Nephron progenitor cell (in vitro differentiated cells): ENCODE measurements at places on chromosomes 1 and 21.

- DNase-seq, result no peak
Measured at GRCh38 chr1:109971559-109971958, 13.0 kb upstream of the AHCYL1 start.

GRCh38 chr1:219506473-219506899 lies 106.4 kb downstream of the ZC3H11B start:
- DNase-seq, result peak; percentile 46

DNA sequence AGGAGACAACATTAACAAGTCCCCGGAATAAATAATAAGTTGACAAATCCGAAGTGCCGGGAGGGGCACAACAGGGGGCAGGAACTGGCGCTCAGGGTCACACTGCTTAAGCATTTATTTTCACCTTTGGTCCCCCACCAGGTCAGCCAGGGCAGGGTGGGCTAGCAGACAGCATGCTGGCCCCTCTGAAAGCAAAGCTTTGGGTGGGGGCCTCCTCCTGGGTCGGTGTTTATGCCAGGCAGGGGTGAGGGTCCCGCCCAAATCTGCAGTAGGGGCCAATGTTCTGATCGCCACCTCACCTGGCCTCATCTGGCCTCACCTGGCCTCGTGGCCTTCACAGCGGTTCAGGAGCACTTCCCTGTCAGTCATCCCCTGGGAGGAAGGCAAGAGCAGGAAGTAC lies 8.2 kb upstream of the FAM131C start:
- DNase-seq, result no peak

- DNase-seq, result no peak
Measured at GRCh38 chr1:223621312-223621734, 44.2 kb downstream of the CAPN8 start.

GRCh38 chr1:17603091-17603841 lies 63.8 kb downstream of the ARHGEF10L start:
- DNase-seq, result peak; percentile 65

- no peak for DNase-seq
Measured at GRCh38 chr1:167076136-167076710, 14.0 kb downstream of the GPA33 start.

GRCh38 chr1:225762002-225762441 lies 15.6 kb upstream of the SRP9 start:
- DNase-seq, result no peak

- no peak for DNase-seq
Measured at GRCh38 chr1:101137144-101138126, 99.4 kb upstream of the S1PR1 start.

DNA sequence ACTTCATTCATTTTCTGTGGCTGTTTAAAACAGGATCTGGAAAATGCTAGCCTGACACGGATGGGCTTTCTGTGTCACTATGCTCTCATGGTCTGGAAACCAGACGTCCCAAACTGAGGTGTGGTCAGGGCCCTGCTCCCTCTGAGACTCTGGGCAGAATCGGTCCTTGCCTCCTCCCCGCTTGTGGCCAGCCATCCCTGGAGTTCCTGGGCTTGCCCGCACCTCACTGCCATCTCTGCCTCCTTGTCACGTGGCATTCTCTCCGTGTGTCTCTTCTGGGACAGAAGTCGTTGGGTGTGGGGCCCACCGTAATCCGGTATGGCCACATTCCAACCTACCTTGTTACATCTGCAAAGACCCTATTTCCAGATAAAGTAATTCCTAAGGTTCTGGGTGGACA lies 10.1 kb upstream of the ACTRT2 start:
- no peak for DNase-seq

DNA sequence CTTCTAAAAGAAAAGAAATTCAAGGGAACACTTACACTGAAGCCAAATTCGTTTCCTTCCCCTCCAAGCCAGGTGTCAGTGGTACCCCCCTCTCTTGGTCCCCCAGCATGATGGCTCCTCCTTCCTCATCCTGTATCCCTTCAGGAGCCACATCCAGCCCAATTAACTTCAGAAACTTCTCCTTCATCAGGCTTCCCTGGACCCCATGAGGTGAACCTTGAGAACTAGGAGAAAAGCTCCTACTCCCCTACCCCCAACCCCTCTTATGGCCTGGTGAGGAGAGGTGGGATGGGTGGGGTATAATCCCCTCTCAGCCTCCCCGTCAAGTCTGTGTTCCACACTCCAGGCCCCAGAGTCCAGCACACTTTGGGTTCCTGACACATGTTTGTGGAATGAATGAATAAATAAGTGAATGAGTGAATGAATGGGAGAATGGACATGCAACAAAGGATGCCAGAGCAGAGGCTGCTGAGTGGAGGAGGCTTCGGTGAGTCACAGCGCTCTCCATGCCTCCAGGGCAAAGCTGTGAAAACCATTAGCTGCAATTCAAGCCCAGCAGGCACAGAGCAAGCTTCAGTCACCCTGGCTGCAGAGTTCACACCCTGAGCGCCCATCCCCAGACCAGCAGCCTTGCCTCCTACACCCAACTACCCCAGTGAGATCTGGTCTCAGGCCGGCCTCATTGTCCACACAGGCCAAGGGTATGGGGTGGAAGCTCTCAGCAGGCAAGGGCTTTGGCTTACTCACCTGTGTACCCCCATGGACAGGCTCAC lies 43.8 kb downstream of the BATF3 start:
- no peak for DNase-seq

DNA sequence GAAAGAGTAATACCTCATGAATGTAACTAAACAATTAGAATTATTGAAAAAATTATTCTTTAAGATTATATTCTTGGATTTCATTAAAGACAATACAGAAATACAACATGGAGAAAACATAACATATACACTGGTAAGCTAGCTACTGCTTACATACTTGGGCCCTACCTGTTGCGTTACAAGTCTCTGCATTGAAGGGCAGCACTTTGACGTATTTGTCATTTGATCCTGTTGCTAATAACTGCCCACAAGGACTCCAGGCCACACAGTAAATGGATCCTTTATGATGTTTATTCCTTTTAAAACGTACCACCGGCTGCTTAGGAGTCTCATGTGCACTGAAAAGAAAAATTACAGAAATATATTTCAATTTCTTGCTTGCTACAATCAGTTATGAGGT lies 19.8 kb upstream of the CLCC1 start:
- no peak for DNase-seq

DNA sequence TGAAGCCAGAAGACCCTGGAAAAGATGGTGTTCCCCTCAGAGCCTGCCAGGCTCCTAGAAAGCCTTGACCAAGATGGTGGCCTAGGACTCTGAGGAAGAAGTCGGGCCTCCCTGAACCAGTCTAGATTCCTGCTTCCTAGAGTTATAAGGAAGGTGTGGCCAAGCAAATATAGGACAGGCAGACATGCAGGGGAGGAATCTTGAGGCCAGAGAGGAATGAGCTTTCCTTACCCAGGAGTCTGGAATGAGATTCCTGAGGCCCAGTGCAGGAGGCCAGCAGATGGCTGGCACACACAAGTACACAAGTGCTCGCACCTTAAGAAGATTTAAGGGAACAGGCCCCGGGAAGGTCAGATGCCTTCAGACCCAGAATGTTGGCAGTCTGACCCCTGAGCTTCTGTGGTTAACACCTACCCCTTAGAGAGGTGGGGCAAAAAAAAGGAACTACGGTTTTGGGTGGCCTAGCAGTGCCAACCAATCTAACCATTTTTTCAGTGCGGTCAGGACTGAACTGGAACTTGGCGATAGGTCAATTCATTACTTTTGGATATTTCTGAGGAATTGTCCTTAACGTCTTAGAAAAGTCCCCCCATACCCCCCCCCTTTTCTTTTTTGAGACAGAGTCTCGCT lies 73.3 kb downstream of the MDM4 start:
- no peak for DNase-seq

- no peak for DNase-seq
Measured at GRCh38 chr1:26701266-26701994, 5.6 kb downstream of the ARID1A start.

DNA sequence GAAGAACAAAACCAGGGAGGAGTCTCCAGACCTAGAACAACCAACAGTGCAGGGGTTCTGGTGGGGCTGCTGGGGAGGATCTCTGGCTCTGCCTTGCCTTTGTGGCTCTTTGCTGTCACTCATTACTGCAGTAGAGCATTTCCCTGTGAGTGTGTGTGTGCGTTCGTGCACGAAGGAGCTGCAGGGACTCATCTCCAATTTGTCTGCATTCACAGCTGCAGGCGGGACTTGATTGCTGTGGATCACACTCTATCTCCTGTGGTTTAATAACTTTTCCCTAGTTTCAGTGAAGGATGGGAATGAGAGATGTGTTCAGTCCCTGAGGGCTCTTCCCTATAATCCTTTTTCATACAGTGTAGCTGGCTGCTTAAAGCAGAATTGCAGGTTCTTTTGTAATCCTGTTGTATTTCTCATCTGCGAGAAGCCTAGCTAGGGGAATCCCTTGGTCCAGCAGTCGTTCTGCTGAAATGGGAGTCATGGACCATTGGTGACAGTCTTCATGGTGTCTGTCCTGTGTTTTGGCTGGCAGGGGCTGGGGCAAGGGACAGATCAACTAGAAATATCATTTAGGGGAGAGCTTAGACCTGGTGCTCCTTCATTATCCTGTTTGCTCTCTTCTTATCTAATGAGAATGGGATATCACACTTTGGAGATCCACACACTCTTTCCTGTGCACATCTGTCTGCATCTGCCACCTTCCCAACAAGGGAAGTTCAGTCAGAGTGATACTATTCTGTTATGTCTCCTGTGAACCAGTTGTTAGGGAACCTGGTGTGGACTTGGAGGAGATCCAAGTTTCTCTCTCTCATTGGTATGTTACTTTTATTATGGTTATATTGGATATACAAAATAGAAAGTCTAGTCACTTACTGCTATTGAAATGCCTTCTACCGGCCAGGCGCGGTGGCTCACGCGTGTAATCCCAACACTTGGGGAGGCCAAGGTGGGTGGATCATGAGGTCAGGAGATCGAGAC lies 3.0 kb downstream of the PCP4L1 start:
- DNase-seq, result peak; percentile 42

- DNase-seq, result no peak
Measured at GRCh38 chr21:21559285-21560045, 561.3 kb downstream of the NCAM2 start.

DNA sequence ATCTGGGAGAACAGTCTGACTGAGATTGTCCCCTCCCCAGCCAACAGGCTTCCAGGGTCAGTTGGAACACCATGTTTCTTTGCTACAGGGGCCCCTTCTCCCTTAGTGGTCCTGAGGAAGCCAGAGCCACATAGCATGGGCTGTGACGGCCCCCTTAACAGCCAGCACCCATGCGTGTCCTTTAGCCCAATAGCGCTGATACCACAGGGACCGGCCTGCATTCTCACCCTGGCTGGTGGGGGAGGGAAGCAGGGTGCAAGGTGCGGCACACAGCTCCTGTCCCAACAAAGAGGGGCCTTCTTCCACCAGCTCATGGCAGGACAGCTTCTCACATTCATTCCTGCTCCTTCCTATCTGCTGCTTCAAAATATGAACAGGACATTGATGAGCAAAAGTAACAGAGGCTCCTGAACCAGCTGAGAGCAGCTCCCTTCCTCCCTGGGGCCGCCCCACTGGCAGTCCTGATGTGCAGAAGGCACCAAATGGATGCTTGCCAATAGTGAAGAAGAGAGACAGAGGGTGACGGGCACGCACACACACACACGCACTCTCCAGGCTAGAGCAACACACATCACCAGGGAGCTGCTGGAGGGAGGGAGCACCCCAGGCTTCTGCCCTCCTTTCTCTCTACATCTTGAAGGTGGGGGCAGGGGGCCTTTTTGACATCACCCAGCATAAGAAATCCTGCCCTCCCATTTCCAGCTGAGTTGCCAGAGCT lies 99.4 kb downstream of the CRYAA start:
- no peak for DNase-seq

DNA sequence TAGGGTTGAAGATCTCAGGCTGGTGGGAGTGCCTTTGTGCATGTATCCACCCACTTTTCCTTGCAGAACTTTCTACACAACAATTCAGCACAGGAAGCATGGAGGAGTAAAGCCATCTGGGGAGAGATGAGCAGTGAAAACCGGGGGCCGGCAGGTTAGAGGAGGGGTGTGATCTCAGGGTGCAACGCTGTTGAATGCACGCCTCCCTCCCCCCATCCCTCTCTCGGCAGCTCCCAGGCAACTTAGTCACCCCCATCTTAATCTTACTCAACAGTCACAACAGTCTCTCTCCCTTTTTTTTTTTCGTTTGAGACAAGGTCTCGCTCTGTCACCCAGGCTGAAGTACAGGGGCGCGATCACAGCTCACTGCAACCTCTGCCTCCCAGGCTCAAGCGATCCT lies 16.6 kb upstream of the ABCG1 start:
- no peak for DNase-seq

DNA sequence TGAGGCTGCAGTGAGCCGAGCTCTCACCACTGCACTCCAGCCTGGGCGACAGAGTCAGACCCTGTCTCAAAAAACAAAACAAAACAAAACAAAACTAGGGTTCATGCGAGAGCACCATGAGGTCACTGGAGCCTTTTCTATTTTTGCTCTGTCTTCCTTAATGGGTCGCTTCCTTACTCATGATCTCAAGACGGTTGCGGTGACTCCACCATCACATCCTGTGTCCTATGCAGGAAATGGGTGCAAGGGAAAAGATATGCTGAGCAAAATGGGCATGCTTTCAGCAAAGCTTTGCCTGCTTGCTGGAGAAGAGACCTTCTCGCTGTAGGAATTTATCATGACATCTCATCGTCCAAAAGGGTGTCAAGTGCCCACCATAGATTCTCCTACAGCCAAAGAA lies 36.4 kb downstream of the WNT9A start:
- DNase-seq, result no peak

DNA sequence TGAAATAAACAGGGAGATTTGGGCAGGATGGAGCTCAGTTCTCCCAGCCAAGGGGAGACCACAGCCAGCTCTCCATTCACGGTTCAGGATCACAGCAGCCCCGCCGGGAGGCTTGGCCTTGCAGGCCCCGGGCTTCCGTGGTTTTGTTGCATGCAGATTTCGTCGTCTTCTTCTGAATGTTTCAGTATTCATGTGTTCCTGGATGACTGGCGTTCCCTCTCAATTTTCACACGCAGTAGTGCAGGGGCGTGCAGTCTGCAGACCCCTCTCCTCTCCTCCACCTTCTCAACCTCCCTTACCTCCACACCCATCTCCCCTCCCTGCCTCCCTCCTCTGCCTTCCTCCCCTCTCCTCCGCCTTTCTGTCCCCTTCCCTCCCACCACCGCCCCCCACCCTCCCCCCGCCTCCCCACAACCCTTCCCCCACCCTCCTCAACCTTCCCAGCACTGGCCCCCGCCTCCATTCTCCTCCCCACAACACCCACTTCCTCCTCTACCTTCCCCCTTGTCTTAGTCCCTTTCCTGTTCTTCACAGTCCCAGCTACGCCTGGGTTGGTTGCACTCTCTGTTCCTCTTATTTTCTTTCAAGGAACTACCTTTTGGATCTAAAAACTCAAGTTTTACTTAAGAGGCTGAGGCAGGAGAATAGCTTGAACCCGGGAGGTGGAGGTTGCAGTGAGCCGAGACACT lies 8.4 kb upstream of the SLC19A1 start:
- DNase-seq, result no peak
